ENCODE measurements at places on chromosomes 4 and X.

- no peak for DNase-seq
These were observed 1.1 kb upstream of the DKK2 start for GRCh38 chr4:107037199-107037584.

DNA sequence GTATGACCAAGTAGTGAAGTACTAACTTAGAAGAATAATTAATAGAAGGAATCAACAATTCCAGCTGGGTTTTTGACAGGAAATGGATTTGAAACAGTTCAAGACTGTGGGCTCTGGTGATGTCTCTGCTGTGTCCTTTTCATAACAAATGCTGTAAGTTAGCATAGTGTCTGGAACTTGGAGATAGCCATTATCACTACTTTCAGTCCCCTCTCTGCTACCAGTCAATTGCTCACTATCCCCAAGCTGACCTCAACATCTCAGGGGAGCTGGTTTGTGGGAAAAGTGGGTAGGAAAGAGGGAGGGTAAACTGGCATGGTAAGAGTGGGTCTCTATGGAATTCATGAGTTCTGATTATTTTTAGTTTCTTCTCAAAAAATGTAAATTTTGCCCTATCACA lies 231.4 kb upstream of the MID1 start:
- DNase-seq = no peak

DNA sequence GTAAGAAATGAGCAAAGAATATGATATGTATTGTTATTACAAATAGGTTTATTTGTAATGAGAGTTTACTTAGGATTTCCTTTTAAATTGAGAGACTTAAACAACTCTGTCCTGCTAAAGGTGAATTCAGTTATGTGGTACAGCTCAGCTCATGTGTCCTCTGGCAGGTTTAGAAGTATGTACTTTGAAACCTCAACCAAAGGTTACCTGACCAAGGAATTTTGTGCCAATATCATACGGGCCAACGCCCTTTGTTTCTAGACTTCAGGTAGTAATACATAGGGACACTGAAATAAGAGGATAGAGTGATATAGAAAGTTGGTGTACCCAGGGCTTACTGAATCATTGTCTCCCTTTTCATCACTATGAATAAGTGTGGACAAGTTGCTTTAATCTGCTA lies 25.7 kb downstream of the SLAIN2 start:
- DNase-seq = no peak

DNA sequence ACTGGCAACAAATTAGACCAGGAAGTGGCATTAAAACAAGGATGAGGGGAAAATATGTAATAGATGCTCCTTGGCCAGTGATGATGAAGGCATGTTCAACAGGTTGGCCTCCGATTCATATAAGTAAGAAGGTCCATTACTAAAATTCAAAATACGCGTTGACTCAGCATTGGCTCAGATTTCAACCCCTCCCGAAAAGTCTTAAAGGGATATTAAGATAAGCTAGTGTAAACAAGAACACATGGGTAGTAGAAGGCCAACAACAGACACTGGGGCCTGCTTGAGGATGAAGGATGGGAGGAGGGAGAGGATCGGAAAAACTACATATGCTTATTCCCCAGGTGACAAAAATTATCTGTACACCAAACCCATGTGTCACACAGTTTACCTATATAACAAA lies 19.1 kb upstream of the LAP3 start:
- no peak for DNase-seq

DNA sequence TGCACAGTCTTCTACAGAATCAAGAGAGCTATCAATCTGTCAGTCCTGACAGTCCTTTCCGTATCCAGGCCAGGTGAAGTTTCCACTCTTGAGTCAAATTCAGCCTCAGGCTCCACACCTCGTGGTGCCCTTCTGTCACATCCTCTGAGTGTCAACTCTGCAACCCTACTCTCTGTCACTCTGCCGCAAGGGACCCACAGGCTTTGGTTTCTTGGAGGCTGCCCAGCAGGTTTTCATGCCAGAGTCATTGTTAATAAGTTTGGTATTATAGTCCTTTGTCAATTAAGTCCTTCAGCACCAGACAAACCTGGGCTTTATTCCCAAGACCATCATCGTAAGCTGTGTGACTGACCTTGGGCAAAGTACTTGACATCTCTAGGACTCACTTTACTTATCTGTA lies 83.4 kb upstream of the KLHL13 start:
- no peak for DNase-seq

- DNase-seq = no peak
These were observed 341.4 kb upstream of the NOCT start for GRCh38 chr4:138674209-138674608.

DNA sequence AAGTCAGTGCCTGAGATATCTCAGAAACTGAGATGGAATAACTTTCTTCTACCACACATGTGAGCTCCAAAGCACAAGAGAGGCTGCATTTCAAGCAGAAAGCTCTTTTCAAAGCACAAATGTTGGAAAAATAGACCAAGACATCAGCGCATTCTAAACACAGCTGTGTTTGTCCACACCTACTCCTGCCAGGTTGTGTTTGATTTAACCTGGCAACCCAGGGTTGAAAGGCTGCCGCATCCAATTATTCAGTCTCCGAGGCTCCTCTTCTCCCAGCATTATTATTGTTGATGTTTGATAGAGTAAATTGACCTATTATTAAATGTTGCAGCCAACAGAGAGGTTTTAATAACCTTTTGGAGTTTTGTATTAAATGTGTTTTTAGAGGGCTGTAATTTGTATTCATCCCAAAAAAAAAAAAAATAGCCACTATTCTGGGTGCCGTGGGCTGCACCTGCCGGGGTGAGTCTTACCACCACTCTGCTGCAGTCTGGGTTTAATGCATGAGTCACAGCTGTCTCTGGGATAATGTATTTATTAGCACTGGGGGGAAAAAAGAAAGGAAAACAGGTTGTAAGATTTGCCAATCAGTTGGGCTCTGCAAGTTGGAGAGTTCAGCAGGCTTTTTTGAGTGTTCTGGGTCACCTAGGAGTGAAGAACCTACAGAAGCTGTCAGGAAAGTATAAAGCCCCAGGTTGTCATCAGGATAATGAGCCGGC lies 105.2 kb upstream of the NOCT start:
- DNase-seq = no peak

DNA sequence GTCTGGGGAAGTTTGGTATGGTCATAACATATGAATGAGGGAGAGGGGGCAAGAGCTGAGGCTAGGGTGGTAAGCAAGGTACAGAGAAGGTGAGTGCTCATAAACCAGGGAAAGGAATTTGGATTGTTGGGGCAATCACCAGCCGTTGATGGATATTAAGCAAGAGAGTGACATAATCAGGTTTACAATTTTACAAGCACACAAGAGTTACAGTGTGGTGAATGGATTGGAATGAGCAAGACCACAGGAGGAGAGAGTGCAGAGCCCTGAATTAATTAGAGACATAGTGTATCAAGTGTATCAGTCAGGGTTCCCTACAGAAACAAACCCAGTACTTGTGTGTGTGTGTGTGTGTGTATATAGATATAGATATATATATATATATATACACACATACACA lies 18.7 kb upstream of the FMR1NB start:
- DNase-seq = no peak

DNA sequence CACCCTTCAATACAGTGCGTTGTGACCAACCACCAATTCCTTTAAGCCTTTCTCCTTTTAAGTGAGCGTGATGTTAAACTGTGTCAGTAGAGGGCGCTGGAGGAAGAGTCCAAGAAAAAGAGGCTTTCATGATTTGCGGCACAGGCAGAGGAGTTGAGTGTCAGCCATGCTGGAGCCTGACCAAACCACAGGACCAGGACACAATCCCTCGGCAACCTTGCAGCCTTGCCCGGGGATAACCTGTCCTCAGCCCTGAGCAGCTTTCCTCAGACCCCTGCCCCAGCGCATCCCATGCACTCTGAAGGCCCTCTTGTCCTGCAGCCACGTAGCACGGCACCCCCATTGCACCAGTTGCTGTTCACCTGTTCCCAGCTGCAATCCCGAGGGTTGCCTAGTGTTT lies 53.5 kb upstream of the SMIM31 start:
- no peak for DNase-seq

DNA sequence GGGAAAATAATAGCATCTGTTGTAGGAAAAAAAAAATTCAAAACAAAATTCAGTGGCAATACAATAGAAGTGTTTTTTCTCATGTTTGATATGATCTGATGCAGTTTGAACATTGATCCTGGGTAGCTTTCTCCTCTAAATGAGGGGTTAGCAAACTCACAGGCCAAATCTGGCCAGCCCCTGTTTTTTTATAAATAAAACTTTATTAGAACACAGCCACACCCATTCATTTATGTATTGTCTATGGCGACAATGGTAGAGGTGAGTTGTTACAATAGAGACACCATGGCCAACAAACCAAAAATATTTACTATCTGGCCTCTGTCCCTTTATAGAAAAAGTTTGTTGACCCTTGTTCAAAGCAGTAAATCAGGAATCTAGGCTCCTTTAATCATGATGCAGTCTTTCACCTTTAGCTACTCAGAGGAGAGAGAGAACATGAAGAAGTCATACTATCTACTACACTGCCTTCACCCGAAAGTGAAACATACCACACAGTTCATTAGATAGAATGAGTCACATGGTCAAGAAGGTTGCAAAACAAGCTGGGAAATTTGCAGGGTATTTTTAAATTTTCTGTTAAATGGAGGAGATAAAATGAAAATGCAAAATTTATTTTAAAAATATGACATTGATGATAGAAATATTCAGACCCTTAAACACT lies 186.6 kb upstream of the MAOA start:
- no peak for DNase-seq

DNA sequence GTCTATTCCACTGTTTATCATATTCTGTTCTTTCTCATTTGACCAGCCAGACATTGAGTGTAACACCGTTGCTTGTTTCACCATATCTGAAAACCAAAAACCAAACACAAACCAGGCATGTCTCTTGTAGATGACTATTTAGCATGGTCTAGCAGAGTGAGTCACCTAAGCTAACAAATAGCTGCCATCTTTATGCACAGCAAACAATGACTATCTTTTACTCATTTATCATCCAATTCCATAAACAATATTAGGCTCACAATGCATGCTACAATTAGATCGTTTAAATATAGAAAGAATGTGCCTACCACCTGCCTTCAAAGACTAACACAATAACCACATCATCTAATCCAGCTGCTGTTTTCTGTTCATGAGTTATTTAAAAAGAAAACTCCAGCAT lies 495.4 kb downstream of the PCDH19 start:
- DNase-seq = no peak

DNA sequence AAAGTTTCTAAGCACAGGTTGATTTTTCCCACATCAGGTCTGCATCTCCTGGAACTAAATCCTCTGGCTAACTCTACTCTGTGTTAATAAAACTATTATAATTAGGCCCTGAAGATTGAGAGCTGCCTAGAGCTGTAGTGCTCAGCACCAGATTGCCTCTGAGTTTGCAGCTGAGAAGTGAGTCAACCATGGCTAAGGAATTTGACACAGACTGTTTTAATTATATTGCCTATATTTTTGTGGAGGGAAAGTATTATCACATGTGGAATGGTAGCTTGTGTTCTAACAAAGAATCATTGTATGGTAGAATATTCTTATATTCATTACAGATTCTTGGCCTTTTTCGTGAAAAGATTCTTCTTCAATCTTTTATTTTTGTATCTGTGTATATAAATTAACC lies 1907.6 kb upstream of the TENM3 start:
- no peak for DNase-seq
